ENCODE measurements at places on chromosomes 1 and 21. TPM values are rescaled to one million over a fixed set of nuclear protein-coding genes. Genes with fewer than 3 reads are reported as not detected.

The ASAP3 gene
- 83.3 TPM for total RNA-seq

The HSD11B1 gene
- total RNA-seq: 0.45 TPM

The SAMD13 gene
- total RNA-seq: 0.83 TPM

The SLC37A1 gene
- 1.9 TPM for total RNA-seq

The WNT3A gene
- total RNA-seq: not detected

The FCGR2B gene
- not detected for total RNA-seq

The UMODL1 gene
- under 0.01 TPM for total RNA-seq

The RNF186 gene
- not detected for total RNA-seq

The HECTD3 gene
- total RNA-seq: 17.4 TPM

The CFHR3 gene
- not detected for total RNA-seq

The ENO1 gene
- total RNA-seq: 1,017 TPM

The LAD1 gene
- not detected for total RNA-seq

The ATP1A2 gene
- 0.08 TPM for total RNA-seq

The RGS13 gene
- not detected for total RNA-seq

The BACE2 gene
- total RNA-seq: 16.0 TPM

The MAP3K7CL gene
- total RNA-seq: 38.0 TPM

The NTMT2 gene
- total RNA-seq: not detected

The TDRD5 gene
- total RNA-seq: not detected

The BOLA1 gene
- 6.7 TPM for total RNA-seq

The OLIG1 gene
- total RNA-seq: not detected

The GPR52 gene
- total RNA-seq: 0.23 TPM

The RAP1GAP gene
- 0.23 TPM for total RNA-seq

The TMEM200B gene
- total RNA-seq: 9.2 TPM

The KCNAB2 gene
- total RNA-seq: 5.0 TPM

The TNNT2 gene
- 0.35 TPM for total RNA-seq

The KCNQ4 gene
- total RNA-seq: not detected

The HNRNPCL2 gene
- total RNA-seq: not detected

The CFHR2 gene
- total RNA-seq: not detected

The ATAD3C gene
- total RNA-seq: 0.15 TPM

The UBE2U gene
- total RNA-seq: not detected

The YTHDF2 gene
- 37.4 TPM for total RNA-seq

The FCGR3B gene
- total RNA-seq: not detected

The B3GALT2 gene
- total RNA-seq: not detected

The VAV3 gene
- 0.08 TPM for total RNA-seq

The FALEC gene
- 0.70 TPM for total RNA-seq

The AVPR1B gene
- not detected for total RNA-seq

The EDN2 gene
- total RNA-seq: not detected

The SEMA6C gene
- total RNA-seq: 1.4 TPM

The GJA8 gene
- total RNA-seq: not detected

The TSPAN1 gene
- 0.68 TPM for total RNA-seq

The TMEM81 gene
- total RNA-seq: 2.5 TPM

The CASZ1 gene
- total RNA-seq: not detected

The C1orf53 gene
- total RNA-seq: 3.6 TPM

Data from smooth muscle cell of the coronary artery (primary cell).